ENCODE measurements at places on chromosomes 5 and 9.

GRCh38 chr5:1814183-1815020 lies 13.2 kb downstream of the NDUFS6 start:
- DNase-seq: no peak

DNA sequence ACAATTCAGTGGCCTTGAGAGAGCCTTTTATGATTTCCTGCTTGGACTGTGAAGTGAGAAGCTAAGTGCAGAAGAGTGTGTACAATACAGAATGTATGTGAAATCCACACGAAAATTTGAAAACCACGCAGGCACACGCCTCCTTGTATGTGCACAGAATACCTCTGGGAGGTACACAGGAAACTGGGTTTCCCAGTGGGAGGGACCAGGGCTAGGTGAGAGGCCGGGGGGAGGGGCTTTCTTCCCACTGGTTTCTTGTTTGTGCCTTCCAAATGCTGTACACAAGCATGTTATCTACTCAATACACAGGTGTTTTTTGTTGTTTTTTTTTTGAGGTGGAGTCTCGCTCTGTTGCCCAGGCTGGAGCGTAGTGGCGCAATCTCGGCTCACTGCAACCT lies 16.1 kb downstream of the C9orf50 start:
- no peak for DNase-seq

DNA sequence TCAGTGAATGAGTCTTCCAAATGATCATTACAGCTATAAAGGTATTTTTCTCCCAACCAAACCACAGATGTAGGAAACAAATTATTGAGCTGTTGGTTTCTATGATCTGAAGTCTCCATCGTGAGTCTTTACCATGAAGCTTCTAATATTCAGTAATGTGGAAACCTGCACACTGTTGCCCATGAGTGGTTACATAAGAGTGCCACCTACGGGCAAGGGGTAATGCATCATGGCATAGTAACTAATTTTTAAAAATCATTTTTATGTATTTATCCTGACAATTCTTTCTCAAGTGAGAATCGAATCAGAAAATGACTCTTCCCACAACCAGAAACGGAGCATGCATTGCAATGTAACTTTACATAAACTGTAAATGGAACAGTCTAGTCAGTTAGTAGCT lies 282.5 kb upstream of the SMARCA2 start:
- no peak for DNase-seq

DNA sequence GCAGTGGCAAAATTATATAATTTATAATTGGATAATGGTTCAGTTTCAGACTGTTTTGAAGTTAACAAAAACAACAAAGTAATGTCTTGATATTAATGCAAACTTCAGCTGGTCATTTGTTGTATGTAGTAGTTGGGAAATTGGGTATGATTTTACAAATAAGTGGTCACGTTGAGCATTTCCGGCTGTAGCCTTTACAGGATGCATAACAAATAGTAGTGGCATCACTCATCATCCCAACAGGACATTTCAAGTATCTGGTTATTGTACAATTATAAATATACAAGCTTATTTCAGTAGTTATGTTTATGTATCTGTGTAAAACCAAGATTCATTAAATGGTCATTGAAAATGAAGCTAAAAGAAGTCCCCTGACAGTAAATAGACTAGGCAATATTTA lies 72.9 kb downstream of the SMIM15 start:
- DNase-seq: no peak

DNA sequence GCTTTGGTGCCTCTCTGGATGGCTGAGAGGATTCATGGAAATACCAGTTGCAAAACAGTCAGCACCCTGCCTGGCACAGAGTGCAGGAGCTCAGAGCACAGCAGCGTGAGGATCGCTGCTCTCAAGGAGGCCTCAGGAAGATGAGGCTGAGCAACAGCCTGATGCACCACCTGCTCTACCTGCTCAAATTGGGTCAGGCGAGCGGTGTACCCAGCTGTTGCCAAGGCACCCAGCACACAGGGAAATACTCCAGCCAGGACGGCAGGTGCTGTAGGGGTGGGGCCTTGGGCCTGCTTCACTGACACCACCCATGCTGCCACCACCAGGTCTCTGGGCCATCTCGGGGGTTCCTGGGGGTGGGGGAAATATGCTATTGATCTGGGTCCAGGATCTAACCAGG lies 4.3 kb downstream of the EEIG1 start:
- DNase-seq: no peak

Data from GM23248 (cell line).